SJSA1 (cell line): ENCODE measurements at places on chromosomes 1 and 21. TPM values are rescaled to one million over a fixed set of nuclear protein-coding genes. Genes with fewer than 3 reads are reported as not detected.

GRCh38 chr1:42266253-42267135 lies 68.5 kb downstream of the FOXJ3 start:
- peaks cover 19% of the 10 kb centered on the region for H3K36me3 ChIP-seq
- no peak for DNase-seq
- H3K4me1 ChIP-seq = no peaks in the 10 kb centered on the region

- H3K4me3 ChIP-seq = no peak overlapping the region
- DNase-seq = peak; percentile 70
- H3K27ac ChIP-seq = peak overlapping the region; percentile 67
- peaks cover 22% of the 10 kb centered on the region for H3K4me1 ChIP-seq
- H3K27me3 ChIP-seq = no peaks in the 10 kb centered on the region
These were observed 79.0 kb upstream of the KRTAP19-8 start for GRCh38 chr21:31117128-31117916.

DNA sequence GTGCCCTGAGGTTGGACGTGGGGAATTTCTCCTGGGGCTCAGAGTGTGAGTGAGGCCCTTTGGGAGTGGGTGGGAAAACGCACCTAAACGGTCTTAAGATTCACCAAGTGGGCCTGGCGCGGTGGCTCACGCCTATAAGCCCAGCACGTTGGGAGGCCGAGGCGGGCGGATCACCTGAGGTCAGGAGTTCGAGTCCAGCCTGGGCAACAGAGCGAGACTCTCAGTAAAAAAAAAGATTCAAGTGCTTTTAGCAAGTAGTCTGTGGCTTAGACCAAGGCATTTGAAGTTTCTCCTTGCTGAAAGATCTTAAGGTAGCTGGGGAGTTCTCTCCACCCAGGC lies 1.4 kb downstream of the RPS8 start:
- no peak for DNase-seq
- peaks cover 20% of the 10 kb centered on the region for H3K4me1 ChIP-seq

DNA sequence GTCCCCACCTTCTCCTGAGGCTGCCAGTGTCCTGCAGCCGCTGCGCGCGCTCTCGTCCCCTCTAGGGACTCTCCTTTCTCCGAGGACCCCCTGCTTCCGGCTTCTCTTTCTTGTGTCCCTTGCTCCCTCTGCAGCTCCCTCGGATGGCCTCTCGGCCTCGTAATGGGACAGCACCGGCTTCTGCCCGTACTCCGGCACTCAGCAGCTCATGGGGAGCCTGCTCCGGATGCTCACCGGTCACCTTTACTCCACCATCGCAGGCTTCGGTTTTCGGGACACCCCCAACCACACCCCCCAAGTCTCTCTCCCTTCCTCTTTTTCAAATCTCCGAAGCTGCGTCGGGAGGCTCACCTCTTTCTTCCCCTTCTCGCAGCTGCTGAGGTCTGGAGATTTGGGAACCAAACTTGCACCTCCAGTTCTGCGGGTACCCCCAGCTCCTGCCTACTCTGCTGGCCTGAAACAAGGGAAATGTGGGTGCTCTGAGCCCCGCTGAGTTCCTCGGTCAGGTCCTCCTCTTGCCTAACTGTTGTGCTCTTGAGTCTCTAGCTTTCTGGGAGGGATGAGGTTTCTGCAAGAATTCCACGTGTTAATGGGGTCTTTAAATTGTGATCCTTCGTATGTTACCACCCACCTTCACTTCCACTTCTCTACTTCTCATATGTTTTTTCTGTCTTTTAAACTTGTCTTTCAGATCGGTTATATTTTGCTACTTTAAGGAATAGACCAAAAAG lies 930 bp downstream of the CDC14A start:
- H3K27ac ChIP-seq = peak overlapping the region; percentile 41; the same call in 1 of the 2 replicates
- peak overlapping the region; percentile 86 for H3K4me3 ChIP-seq
- peaks cover 13% of the 10 kb centered on the region for H3K4me1 ChIP-seq
- no peaks in the 10 kb centered on the region for H3K27me3 ChIP-seq
- peak; percentile 58 for DNase-seq

DNA sequence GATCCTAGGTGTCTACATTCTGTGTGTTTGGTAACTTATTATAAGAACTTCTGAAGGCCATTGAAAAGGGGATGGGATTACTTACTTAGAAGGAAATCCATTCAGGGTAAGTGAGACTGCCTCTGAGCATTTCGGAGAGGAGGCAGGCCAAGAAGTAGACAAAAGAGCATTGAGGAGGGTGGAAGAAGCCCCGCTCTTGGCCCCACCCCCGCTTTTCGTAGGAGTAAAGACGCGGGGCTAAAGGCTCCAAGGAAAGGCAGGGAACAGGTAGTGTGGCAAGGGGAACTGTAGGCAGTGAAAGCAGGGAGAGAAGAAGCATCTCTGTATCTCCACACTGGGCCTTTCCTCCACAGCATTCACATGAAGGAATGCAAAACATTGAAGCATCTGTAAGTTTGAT lies 51.8 kb upstream of the GRIK1 start:
- DNase-seq = no peak
- H3K4me3 ChIP-seq = no peak overlapping the region
- H3K4me1 ChIP-seq = no peaks in the 10 kb centered on the region
- no peak overlapping the region for H3K27ac ChIP-seq
- H3K27me3 ChIP-seq = no peaks in the 10 kb centered on the region; the same call in 1 of the 2 replicates
- no peaks in the 10 kb centered on the region for H3K36me3 ChIP-seq

DNA sequence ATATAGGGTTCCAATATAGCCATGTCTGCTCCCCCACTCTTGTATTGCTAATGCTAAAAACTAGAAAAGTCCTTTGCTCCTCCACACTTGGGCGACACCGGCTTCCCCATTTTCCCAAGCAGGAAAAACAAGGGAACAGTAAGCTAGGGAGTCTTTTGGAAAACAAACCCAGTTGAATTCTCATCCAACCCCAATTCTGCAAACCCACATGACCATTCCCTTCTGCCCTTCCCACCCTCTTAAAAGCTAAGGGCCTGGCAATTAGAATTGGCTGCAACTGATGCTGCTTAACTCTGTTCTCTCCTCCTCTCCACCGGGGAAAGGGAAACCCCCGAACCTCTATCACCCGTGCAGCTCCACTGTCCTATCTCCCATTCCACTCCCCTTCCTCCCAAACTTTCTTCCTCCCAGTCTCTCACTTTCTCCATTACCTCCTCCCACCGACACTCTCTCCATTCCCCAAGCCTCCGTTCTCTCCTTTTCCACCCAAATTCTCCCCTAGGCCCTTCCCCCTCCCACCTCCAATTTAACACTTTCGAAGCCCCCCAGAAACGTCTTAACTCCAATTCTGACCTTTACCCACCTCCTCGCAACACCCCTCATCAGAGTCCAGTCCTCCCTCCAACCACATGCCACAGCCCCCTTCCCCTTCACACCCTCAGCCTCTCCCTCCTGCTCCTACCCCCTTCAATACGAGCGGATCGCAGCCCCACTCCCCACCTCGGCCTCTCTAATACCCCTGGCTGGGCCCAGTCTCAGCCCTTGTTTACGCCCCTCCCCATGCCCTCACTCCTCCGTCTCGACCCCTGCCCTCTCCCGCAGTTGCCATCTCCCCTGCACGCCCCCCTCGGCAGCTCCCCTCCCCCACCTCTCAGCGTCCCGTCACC lies 701 bp downstream of the DEDD start:
- H3K4me3 ChIP-seq = peak overlapping the region; percentile 68
- H3K36me3 ChIP-seq = peaks cover 44% of the 10 kb centered on the region
- peaks cover 8% of the 10 kb centered on the region for H3K4me1 ChIP-seq
- H3K27ac ChIP-seq = peak overlapping the region; percentile 98

DNA sequence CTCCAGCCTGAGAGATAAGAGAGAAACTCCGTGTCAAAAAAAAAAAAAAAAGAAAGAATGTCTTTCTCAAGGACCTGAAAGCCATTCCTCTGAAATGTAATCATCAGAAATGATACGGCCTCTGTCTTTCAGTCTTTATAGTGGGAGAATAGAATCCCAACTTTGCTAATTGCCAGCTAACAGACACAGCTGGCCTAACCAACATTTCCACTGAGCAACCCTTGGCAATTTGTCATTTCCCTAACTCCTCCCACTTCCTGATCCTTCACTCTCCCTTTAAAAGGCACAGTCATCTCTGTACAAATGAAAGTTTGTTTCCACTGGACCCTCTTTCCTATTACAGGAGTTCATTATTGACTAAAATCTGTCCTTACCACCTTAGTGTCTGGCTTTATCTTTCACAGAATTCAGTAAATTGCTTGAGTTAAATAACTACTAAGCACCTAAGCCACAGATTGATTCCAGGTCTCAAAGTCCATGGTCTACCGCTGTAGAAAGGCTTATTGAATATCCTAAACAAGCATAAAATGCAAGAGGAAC lies 4.3 kb upstream of the CBR1 start:
- H3K27ac ChIP-seq = no peak overlapping the region
- 0 out of 2 replicates have a peak, but pooled peaks cover 4% of the 10 kb centered on the region for H3K36me3 ChIP-seq
- DNase-seq = no peak
- no peaks in the 10 kb centered on the region for H3K27me3 ChIP-seq

GRCh38 chr21:45085700-45086099 lies 11.3 kb downstream of the ADARB1 start:
- H3K4me1 ChIP-seq = peaks cover 9% of the 10 kb centered on the region
- no peak overlapping the region for H3K4me3 ChIP-seq
- no peak overlapping the region for H3K27ac ChIP-seq
- DNase-seq = no peak
- H3K36me3 ChIP-seq = peaks cover 8% of the 10 kb centered on the region

The TRIM45 gene
- 1.6 and 2.3 TPM in 2 replicates for total RNA-seq

The C1orf53 gene
- 13.6 and 24.9 TPM in 2 replicates for total RNA-seq

The SPATA21 gene
- not detected in 2 replicates for total RNA-seq

The OR6N2 gene
- not detected in 2 replicates for total RNA-seq

The PRRC2C gene
- 37.4 and 67.3 TPM in 2 replicates for total RNA-seq

The INTS3 gene
- total RNA-seq = 17.2 and 23.4 TPM in 2 replicates

The ADAMTS5 gene
- total RNA-seq = 0.06 and 1.1 TPM in 2 replicates
